ENCODE measurements at places on chromosomes 6 and 20. TPM values are rescaled to one million over a fixed set of nuclear protein-coding genes. Genes with fewer than 3 reads are reported as not detected.

DNA sequence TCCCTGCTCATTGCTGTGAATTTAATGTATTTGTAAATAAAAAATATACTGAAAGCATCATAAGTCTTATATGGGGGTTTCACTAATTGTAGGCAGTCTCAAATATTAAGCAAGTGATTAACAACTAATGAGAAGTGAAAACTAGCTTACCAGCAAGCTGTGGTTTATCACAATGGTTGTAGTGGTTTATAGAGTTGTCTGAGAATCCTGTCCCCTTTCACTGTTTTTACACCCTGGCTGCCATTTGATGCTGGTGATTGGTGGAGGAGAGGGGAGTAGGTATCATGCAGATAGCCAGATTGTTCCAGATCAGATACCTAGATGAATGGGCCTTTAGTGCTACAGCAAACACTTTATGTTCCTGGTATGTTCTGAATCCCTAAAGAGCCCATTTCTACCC is 6.0 kb downstream of the MKKS start:
- H3K36me3 ChIP-seq: no peaks in the 10 kb centered on the region
- no peaks in the 10 kb centered on the region for H3K27me3 ChIP-seq
- no peak for DNase-seq
- no peak overlapping the region for H3K4me3 ChIP-seq
- no peak overlapping the region for H3K27ac ChIP-seq
- H3K4me1 ChIP-seq: peaks cover 7% of the 10 kb centered on the region

The GNRH2 gene
- 1.2 TPM for total RNA-seq

GRCh38 chr6:39907871-39908575 is 26.2 kb downstream of the MOCS1 start:
- no peaks in the 10 kb centered on the region for H3K36me3 ChIP-seq
- no peaks in the 10 kb centered on the region for H3K4me1 ChIP-seq
- H3K4me3 ChIP-seq: no peak overlapping the region
- no peak overlapping the region for H3K27ac ChIP-seq
- H3K27me3 ChIP-seq: no peaks in the 10 kb centered on the region
- no peak for DNase-seq

The ZBTB46 gene
- total RNA-seq: 54.9 TPM

The BMP7 gene
- 0.15 TPM for total RNA-seq

DNA sequence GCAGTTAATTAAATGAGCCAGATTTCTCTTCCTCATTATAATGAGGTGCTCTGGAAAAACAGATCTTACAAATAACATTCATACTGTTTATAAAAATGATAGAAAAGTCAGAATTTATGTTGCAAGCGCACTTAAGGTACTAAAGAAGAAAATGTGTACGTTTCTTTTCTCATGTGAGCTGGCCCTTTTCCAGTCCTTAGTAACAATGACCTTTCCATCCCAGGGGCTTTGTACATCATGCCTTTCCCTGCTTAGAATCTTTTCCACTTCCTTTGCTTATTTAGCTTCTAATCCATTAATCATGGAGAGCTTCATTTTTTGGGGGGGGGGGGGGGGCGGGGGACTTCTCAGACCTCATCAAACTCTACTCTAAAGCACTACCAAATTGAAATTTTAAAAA is 4.8 kb downstream of the FBXO5 start:
- no peaks in the 10 kb centered on the region for H3K27me3 ChIP-seq
- H3K36me3 ChIP-seq: no peaks in the 10 kb centered on the region
- H3K27ac ChIP-seq: no peak overlapping the region
- no peak overlapping the region for H3K4me3 ChIP-seq
- DNase-seq: no peak

DNA sequence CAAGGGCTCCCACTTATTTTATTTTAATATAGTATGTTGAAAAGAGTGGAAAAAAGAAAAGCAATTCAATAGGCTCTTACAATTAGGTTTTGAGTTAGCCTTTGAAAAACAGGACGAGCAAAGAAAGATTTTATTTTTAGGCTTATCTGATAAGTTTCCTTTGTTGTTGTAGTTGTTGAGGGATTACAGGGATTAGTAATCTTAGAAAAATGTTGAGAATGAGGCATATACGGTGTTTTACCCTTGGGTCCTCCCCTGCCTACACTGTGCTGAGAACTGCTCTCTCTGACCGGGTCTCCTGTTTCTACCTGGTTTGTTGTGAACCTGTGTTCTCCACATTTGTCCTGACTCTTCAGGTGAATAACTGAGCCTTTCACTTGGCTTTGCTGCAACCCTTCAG is 16.7 kb downstream of the TRAPPC3L start:
- no peak for DNase-seq
- H3K4me1 ChIP-seq: peaks cover 2% of the 10 kb centered on the region
- H3K4me3 ChIP-seq: no peak overlapping the region
- no peaks in the 10 kb centered on the region for H3K36me3 ChIP-seq
- no peaks in the 10 kb centered on the region for H3K27me3 ChIP-seq

DNA sequence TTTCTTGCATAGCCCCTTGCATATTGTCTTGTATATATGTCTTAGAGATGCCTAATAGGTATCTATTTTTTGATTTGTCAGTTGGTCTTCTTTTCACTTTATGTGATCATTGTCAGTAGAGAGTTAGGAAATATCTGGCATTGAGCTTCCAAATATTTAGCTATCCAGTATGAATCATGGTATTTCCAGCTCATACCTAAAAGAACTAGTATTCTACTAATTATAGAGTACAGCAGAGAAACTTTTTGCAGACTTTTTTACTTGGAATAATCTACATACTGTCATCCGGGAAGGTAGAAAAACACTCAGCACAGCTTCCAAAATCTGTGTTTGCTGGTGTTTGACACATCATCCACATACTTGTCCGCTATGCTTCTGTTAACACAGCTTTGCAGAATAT is 156.4 kb upstream of the HTR1E start:
- no peaks in the 10 kb centered on the region for H3K27me3 ChIP-seq
- H3K4me1 ChIP-seq: no peaks in the 10 kb centered on the region
- no peaks in the 10 kb centered on the region for H3K36me3 ChIP-seq
- no peak overlapping the region for H3K4me3 ChIP-seq

DNA sequence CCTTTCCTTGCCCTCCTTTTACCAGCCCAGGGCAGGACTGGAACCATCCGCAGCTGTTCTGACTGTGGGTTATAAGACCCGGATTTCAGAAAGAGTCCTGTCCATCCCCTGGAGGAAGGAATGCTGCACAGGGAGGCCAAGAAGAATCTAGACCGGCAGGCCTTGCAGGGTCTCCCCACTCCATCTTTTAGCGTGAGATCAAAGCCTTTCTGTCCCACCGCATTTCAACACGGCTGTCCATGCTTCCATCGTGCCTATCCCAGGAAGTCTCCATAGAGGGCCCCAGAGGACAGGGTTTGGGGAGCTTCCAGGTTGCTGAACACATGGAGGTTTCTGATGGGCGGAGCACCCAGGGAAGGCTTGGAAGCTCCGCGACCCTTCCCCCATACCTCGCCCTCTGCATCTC is 79.3 kb upstream of the AGPAT4 start:
- H3K4me1 ChIP-seq: no peaks in the 10 kb centered on the region
- H3K27me3 ChIP-seq: no peaks in the 10 kb centered on the region
- no peak for DNase-seq
- no peaks in the 10 kb centered on the region for H3K36me3 ChIP-seq
- H3K4me3 ChIP-seq: no peak overlapping the region
- no peak overlapping the region for H3K27ac ChIP-seq

The C6orf15 gene
- not detected for total RNA-seq

GRCh38 chr20:23655491-23656211 is 17.9 kb upstream of the CST3 start:
- H3K4me3 ChIP-seq: no peak overlapping the region
- no peaks in the 10 kb centered on the region for H3K27me3 ChIP-seq
- DNase-seq: peak; percentile 51
- peaks cover 8% of the 10 kb centered on the region for H3K4me1 ChIP-seq

GRCh38 chr20:5614506-5614905 is 135.7 kb upstream of the SHLD1 start:
- no peaks in the 10 kb centered on the region for H3K27me3 ChIP-seq
- DNase-seq: no peak
- H3K4me1 ChIP-seq: no peaks in the 10 kb centered on the region
- no peak overlapping the region for H3K4me3 ChIP-seq
- no peak overlapping the region for H3K27ac ChIP-seq
- H3K36me3 ChIP-seq: no peaks in the 10 kb centered on the region

GRCh38 chr20:39188266-39188765 is 226.2 kb downstream of the DHX35 start:
- no peak for DNase-seq
- H3K27ac ChIP-seq: no peak overlapping the region

DNA sequence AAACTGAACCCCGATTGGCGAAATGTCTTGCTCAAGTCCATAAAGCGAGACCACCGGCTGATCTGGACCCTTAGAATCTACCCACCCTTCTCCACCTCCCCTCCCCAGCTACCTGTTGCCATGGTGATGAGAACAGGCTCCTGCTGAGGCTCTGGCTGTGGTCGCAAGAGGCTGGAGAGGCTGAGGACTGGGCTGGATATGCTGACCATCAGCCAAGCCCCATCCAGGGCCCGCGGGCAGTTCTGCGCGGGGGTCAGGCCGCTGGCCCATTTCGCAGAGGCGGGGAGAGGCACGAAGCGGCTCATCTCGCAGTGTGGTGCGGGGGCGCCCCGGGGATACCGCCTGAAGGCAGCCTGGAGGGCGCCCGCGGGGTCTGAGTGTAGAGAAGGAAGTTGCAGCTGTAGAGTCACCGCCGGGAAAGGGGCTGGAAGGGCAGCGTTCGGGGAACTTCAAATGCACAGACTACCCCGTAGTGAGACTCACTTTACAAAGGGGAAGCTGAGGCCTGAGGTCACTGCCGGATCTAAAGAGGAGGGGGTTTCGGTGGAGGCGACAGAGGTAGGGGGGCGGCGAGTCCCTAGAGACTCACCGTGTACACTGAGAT is 671 bp downstream of the TAPBP start:
- peak; percentile 70 for DNase-seq
- no peaks in the 10 kb centered on the region for H3K36me3 ChIP-seq
- H3K27me3 ChIP-seq: no peaks in the 10 kb centered on the region
- peaks cover 8% of the 10 kb centered on the region for H3K4me1 ChIP-seq
- peak overlapping the region; percentile 64 for H3K4me3 ChIP-seq
- H3K27ac ChIP-seq: peak overlapping the region; percentile 96

GRCh38 chr6:6635291-6635690 is 46.8 kb downstream of the LY86 start:
- no peak overlapping the region for H3K27ac ChIP-seq
- H3K27me3 ChIP-seq: no peaks in the 10 kb centered on the region

The TXLNB gene
- 7.9 TPM for total RNA-seq

The IL17A gene
- not detected for total RNA-seq

The CCDC167 gene
- total RNA-seq: 7.7 TPM

DNA sequence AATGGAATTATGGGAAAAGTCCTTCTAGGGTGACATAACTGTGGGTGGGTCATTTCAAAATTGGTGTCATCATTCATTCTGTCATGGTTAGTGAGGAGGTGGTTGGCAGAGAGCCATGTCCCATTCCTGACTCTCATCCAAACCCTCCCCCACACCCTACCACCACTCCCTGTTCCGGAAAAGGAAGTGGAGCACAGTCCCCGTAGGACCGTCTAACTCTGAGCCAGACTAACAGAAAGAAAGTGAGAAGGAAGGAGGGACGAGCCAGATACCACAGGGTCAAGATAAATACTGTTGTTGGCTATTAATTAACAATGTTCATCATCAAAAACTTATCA is 4.8 kb downstream of the TRIM10 start:
- no peak for DNase-seq
- H3K4me3 ChIP-seq: no peak overlapping the region
- H3K27me3 ChIP-seq: no peaks in the 10 kb centered on the region
- no peaks in the 10 kb centered on the region for H3K36me3 ChIP-seq
- no peaks in the 10 kb centered on the region for H3K4me1 ChIP-seq

Data from ovary (tissue), 10 donors.